ENCODE measurements at places on chromosomes 16 and 17. TPM values are rescaled to one million over a fixed set of nuclear protein-coding genes. Genes with fewer than 3 reads are reported as not detected.

CDC42EP4 gene
- 3.0 TPM for total RNA-seq

OTOP2 gene
- not detected for total RNA-seq

PNPO gene
- total RNA-seq, result 24.5 TPM

MT1M gene
- not detected for total RNA-seq

CACNA1G gene
- not detected for total RNA-seq

ACSM2B gene
- total RNA-seq, result not detected

METTL22 gene
- total RNA-seq, result 28.1 TPM

KCNH6 gene
- total RNA-seq, result not detected

LUC7L3 gene
- total RNA-seq, result 149 TPM

PDILT gene
- total RNA-seq, result not detected

PRSS21 gene
- total RNA-seq, result 1.8 TPM

SPHK1 gene
- 1.8 TPM for total RNA-seq

CCDC57 gene
- total RNA-seq, result 72.9 TPM

CDH11 gene
- not detected for total RNA-seq
